ENCODE measurements at places on chromosomes 6 and 20.

DNA sequence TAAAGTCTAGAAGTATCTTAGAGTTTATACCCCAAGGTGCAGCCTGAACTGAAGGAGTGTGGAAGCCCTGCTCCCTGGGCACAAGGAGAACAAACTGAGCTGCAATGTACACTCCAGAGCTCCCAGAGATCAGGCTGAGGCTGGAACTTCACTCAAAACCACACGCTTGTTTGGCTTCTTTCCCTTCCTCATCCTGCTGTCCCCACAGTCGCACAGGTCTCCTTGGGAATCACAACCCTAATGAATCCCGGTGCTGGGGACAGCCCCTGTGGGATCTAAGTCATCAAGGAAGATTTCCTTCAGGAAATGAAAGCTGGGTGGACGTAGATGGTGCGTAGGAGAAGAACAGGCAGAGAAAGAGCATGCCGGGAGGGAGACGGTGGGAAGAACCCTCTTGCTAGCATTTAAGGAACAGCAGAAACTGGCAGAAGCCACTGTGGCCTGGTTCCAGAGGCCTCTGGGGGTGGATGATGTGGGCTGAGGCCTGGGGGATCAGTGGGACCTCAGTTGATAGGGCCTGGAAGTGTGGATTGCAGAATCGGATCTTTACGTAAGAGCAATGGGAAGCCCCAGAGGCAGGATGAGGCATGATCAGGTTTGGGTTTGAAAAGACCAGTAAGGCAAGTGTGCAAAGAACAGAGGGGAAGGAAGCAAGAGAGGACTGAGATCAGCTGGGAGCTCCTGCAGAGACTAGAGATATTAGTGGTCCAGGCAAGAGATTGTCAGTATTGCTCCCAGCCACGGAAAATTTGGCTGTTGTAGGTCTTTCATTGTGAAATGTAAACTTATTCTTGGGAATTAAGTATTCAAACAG lies 21.4 kb downstream of the CYP24A1 start:
- DNase-seq = no peak

GRCh38 chr20:41734506-41734945 lies 116.3 kb upstream of the CHD6 start:
- DNase-seq = no peak

DNA sequence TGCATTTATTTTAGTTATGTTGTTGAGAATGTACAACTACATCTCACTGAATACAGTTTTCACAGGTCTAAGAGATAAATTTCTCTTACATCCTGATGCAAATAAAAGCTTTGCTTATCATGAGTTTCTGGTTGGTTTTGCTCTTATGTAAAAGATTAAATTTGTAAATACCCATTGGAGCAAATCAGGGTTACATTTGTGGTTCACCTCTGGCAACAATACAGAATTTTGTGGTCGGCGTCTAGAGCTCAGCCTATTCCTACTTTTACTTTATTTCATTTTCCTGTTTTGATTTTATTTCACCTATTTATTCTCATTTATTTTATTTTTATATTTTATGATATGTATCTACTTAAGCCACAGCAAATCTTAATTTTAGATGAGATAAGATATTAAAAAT lies 271.9 kb upstream of the MARCKS start:
- DNase-seq = no peak

DNA sequence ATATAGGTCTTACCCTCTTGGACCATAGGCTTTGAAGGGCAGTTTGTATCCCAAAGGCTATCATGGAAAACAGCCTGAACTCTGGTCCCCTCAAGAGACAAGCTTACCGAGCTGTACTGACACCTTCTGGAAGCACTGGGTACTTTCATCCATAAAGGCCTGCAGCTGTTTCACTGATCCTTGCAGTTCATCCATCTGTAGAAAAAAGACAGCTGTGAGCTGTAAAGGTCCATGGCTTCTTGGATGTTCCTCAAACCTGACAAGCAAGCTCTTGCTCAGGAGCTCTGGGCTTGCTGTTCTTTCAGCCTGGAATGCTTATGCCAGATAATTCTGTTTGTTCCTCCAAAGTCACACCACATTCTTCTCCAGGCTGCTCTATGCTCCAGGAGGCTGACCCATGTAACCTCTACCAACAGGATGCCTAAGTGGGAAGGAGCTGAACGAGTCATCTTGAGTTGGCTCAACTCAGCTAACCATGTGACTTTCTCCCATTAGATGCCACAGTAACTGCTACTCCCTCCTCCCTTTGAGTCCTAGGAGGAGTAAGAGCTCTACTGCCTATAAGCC lies 8.8 kb upstream of the NDRG3 start:
- DNase-seq = no peak

GRCh38 chr6:152420696-152421095 lies 216.5 kb downstream of the SYNE1 start:
- DNase-seq = no peak

DNA sequence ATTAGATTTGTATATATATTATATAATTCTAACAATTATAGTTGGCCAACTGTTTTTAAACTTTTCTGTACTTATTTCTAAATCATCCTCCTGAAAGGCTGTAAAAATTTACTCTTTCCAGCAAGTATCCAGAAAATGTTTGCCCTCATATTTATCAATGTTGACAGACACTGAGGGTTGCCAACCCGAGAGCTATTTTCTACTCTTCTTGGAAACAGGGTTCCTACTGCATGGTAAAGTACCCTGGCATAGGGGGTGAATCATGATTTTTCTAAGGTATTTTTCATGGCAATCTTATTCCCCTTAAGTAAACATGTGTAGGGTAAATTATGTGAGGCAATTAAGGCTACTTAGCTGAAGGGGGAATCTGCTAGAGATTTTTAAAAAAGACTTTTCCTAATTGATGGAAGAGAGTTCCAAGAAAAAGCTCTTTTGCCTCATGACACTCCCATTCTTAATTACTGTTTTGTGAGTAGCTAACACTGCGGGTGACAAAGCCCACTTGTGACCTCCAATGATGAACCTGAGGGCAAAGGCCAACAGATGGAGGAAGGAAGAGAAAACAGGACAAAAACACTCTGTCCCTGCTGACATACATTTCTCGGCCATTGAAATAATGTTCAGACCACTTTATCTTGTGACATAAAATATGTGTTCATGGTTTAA lies 37.9 kb downstream of the GPX5 start:
- no peak for DNase-seq

- no peak for DNase-seq
Measured at GRCh38 chr6:135440087-135440792, 57.3 kb downstream of the AHI1 start.

- no peak for DNase-seq
Measured at GRCh38 chr6:45566882-45567281, 189.1 kb upstream of the SUPT3H start.

All from stimulated activated CD8-positive, alpha-beta memory T cell treated with anti-CD3 and anti-CD28 coated beads, Interleukin-2, amount 100 ng/mL, for 48 hours (primary cell).